ENCODE measurements at places on chromosomes 4 and X.

DNA sequence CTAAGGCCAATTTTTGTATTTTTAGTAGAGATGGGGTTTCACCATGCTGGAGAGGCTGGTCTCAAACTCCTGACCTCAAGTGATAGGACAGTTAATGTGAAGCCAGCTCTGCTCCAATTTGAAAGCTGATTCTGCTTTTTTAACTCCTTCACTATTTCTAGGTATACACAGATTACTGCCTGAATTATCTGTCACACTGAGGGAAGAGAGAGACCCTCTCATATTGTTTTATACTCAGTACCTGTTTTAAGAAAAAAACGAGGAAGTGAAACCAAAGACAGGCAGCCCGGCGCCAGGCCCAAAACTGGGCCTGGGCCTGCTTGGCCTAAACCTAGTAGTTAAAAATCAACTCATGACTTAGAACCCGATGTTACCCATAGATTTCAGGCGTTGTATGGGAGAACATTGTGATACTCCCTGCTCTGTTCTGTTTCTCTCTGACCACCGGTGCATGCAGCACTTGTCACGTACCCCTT, 1601.5 kb upstream of the PCDH10 start:
- no peak for DNase-seq

DNA sequence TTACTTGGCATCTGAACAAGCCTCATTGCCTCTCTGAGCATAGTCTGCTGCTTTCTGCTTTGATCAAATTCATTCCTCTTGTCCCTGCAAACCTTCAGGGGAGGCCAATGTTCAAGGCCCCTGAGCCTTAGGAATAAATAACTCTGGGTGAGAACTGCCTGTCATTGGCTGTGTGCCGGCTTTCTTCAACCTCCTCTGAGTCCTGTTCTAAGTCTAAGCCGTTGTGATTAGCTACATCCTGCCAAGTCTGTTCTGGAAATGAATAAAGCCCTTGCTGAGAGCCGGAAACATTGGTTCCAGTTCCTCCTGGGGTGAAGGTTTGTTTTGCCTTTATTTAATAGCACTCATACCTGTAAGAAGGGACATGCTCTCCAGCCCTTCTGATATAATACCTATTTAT, 13.8 kb downstream of the RNF4 start:
- peak; percentile 69 for DNase-seq

- peak; percentile 38 for DNase-seq
These were observed 348.3 kb downstream of the ARHGAP24 start for GRCh38 chr4:85823295-85823694.

GRCh38 chr4:134260126-134260525, 58.5 kb upstream of the PABPC4L start:
- no peak for DNase-seq

GRCh38 chr4:87345139-87345538, 22.5 kb upstream of the HSD17B13 start:
- DNase-seq: no peak

- DNase-seq: no peak
These were observed 88.5 kb upstream of the CBR4 start for GRCh38 chr4:169098532-169098931.

DNA sequence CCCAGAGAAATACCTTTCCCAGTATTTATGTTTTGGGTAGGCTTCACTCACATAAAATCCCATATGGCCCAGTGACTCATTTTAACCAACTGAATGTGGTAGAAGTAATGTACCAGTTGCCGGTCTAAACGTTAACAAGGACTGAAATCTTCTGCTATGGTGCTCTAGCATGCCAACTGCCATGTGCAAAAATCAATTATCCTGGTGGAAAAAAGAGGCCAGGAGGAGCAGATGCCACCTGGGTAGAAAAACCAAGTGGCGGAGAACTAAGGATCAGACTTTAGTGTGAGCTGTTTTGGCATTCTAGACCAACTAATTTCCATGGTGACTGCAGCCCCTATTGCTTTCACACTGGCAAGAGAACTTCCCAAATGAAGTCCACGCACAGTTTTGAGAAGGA, 1660.7 kb upstream of the ADGRL3 start:
- no peak for DNase-seq

- DNase-seq: no peak
These were observed 19.0 kb upstream of the GPC4 start for GRCh38 chrX:133434197-133434820.

- no peak for DNase-seq
These were observed 60.8 kb upstream of the TBC1D14 start for GRCh38 chr4:6848717-6849305.

- DNase-seq: peak; percentile 70
These were observed 5.5 kb upstream of the WFS1 start for GRCh38 chr4:6264225-6264540.

- no peak for DNase-seq
These were observed 93.3 kb downstream of the DACH2 start for GRCh38 chrX:86241547-86241946.

DNA sequence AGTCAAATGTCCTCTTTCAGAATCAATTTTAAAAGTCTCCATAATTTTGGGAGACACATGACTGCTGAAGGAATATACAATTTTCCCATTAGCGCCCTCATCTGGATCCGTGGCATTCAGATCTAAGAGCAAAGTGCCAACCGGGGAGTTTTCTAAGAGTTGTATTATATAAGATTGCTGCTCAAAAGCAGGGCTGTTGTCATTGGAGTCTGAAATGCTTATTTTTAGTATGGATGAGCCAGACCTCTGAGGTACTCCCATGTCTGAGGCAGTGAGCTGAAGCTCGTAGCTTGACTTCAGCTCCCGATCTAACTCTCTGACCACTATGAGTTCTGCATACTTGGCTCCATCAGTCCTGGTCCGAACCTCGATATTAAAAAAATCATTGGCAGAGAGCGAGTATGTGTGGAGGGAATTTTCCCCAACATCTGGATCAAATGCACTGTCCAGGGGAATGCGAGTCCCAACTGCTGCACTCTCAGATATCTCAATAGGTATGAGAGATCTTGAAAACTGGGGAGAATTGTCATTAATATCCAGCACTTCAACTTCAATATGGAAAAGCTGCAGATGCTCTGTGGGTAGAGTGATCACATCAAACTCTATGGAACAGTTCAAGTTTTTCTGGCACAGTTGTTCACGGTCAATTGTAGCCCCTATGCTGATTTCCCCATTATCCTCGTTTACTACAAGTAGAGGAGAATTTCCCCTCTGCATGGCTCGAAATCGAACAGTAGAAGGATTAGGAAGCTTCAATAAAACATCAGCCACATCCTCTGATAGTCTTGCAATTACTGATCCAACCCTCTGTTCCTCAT, 917 bp downstream of the PCDH18 start:
- DNase-seq: no peak

- DNase-seq: no peak
These were observed 121.7 kb downstream of the TLL1 start for GRCh38 chr4:165994701-165995100.

- no peak for DNase-seq
These were observed 40.7 kb upstream of the PDGFC start for GRCh38 chr4:157012296-157012695.

GRCh38 chrX:6681521-6682145, 146.7 kb upstream of the VCX3A start:
- DNase-seq: no peak

DNA sequence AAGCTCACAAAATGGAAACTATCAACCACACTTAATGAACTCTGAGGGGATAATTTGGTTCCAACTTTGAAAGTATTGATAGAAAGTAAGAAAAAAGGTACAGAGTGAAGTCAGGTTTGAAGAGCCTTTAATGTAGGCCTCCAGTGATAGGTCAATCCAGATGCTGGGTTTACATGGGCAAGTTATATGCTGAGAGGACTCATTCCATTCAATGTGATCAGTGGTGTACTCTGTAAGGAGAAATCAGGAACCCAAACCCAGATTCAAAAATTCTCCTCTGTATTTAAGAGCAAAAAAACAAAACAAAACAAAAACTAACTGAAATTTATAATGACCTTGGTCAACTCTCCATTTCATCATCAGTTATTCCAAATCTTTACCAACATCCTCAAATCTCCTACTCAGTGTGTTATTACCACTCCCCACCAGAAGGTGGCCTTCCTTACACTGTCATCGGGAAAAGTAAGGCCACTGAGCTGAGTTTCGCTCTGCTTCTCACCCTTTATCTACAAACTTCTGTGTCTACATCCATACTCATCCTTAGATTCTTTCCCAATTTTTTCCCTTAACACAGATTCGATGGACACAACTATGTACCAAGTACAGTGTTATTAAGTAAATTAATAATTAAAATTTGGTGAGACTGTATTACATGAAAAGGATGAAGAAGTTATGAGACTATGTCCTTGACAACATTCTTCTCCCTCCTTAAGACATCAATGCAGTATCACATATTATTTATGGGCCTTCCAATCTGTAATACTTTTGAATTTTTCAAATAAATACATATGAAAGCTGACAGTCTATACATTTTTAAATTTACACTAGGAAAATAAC, 88.3 kb downstream of the ZAR1 start:
- no peak for DNase-seq

DNA sequence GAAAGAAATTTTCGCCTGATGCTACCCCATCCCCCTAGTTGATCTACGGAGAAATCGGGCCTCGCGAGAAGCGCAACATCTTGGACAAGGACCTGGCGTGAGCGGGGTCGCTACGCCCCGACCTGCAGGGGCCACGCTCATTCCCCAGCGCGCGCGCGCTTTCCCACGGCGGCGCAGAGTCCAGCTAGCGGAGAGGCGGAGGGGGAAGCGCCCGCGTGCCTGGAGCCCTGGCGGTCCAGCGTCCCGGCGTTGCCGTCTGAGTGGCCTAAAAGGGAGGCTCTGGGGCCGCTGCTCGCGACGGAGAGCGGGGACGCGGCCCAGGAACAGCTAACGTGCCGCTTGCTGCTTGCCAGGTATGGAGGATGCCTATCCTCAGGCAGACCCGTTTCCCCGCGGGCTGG, 6.0 kb upstream of the SOX3 start:
- no peak for DNase-seq

DNA sequence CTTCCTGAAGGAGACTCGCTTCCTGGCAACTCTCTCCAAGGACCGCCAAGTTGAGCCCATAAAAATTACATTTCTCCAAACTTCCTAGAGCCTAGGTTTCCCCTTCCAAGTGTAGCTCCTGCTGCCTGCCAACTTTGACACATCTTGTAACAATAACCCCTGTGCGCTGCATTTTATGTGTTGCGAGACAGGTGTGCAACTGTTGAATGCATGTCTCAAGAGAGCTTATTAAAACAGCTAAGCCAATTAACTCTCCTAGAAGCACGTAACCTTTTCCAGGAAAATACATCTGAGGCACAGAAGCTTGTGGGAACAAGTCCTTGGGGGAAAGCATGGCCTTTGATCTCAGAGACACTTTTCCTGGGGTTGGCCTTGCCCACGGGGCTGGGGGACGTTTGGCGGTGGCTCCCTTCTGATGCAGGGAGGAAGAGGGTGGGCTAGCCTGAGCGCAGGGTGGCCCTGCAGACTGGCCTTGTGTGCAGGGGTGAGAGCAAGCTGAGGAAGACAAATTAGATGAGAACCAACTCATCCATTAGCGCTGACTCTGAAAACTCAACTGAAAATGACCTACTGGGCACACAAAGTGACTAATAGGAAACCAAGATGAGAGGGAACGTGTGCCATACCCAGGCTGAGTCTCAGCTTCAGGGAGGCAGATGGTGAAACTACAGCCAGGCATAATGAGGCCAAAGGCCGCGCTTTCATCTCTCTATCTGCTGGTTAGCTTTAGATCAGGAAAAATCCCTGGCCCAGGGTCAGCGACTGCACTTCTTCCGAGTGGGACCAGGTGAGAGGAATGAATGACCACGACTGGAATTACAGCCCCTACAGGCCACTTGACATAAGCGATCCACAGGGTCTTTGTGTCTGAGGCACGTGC, 75.3 kb downstream of the ENPP6 start:
- DNase-seq: no peak

GRCh38 chrX:11665168-11666111, at the start of gene ARHGAP6:
TSS of gene ARHGAP6 (minus strand) at chrX:11665920. CDS start at chrX:11664828, 1,092 bp downstream.
- DNase-seq: peak; percentile 71

DNA sequence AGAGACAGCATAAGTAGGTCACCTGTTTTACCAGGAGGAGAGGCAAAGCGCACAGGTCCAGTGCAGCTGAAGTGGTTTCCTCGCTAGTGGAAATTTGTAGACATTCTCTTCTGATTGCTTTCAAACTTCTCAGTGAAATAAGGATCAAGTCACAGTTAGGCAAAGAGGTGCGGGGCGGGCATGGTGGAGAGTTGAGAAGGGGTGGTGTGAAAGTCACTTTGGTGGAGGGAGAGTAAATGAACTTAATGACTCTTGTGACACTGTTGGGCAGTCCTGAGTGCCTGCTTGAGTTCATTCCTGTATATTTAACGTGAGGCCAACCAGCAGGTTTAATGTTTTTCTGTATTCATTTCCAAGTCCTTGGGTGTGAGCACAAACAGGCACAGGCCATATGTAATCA, 235.6 kb downstream of the TRIML1 start:
- no peak for DNase-seq

DNA sequence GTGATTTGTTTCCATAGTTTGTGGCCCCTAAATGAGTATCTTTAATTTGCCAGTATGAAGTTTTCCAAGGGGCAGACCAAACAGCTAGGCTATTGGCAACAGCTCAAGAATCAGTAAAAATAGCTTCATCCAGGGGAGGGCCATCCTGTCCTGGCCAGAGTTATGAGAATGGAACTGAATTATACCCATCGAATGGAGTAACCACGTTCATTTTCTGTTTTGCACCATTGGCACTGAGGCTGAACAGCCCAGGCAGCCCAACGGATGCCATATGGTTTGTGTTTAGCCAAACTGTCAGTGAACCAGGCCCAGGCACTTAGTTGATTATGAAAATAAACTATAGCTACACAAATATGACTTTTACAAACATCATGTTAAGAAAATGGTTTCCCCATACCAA, 17.7 kb upstream of the ASB5 start:
- DNase-seq: no peak

GRCh38 chrX:42770566-42770965, 7.4 kb downstream of the PPP1R2C start:
- DNase-seq: no peak

DNA sequence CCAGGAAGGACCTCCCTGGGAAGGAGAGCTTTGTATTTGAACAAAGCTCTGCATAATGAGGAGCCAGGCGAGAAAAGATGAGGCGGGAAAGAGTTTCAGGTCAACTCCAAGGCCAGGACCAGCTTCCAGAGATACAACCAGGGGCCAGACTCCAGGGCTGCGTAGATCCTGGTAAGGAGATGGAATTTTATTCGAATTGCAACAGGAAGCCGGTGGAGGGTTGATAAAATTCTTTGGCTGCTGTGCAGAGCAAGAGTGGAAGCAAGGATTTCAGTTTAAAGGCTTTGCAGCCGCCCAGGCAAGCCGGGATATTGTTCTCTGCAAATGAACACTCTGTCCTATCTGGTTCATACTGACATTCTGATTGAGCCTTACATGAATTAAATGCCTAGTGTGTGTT, 40.2 kb upstream of the CBR4 start:
- DNase-seq: peak; percentile 45

- DNase-seq: peak; percentile 69
These were observed 16.8 kb downstream of the POLR2B start for GRCh38 chr4:56995525-56995924.

DNA sequence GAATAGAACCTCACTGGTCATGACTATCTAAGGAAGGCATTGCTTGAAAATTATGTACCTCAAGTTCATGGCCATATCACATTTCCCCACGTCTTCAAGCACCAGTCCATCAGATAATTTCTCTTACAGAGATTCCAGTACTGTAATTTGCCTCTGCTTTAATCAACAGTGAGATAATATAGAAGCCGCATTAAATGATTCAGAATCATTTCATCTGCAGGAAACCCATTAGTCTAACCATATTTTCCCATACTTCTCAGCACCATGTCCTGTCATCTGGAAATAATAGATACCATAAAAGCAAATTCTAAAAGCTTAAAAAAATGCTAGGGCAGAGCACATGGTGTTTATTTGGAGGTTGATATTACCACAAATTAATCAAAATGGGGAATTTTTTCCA, 310.3 kb upstream of the SLIT2 start:
- DNase-seq: no peak
